ENCODE measurements at places on chromosomes 3 and 15.

- no peak overlapping the region for H3K27ac ChIP-seq
- H3K4me3 ChIP-seq = no peak overlapping the region
- no peaks in the 10 kb centered on the region for H3K36me3 ChIP-seq
- no peak for DNase-seq
- H3K4me1 ChIP-seq = peaks cover 6% of the 10 kb centered on the region
These were observed 300.6 kb downstream of the SATB1 start for GRCh38 chr3:18124501-18124900.

DNA sequence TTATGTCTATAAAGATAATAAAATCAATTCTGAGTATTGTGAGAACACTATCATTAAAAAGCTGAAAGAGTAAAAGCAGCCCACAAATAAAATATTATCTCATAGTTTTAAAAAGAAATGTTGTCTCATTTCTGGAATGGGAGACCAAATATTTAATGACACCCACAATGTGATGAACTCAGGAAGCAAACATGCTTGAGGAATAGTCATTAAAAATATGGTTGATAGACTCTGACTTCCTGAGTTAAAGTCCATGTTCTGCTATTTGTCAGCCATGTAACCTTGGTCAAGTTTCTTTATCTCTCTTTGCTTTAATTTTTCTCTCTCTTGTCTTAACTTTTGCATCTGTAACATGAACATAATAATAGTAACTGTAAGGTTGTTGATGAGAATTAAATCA, 35.5 kb upstream of the CHMP2B start:
- peaks cover 8% of the 10 kb centered on the region for H3K27me3 ChIP-seq
- no peak overlapping the region for H3K4me3 ChIP-seq
- DNase-seq = no peak
- H3K36me3 ChIP-seq = no peaks in the 10 kb centered on the region
- no peak overlapping the region for H3K27ac ChIP-seq

- no peak overlapping the region for H3K27ac ChIP-seq
- H3K27me3 ChIP-seq = peaks cover 26% of the 10 kb centered on the region
- H3K4me1 ChIP-seq = no peaks in the 10 kb centered on the region
- H3K36me3 ChIP-seq = no peaks in the 10 kb centered on the region
These were observed 115.4 kb upstream of the ATP2B2 start for GRCh38 chr3:10620833-10621082.

GRCh38 chr15:66907826-66908743, 157.3 kb upstream of the SMAD3 start:
- peaks cover 15% of the 10 kb centered on the region for H3K4me1 ChIP-seq
- no peak for DNase-seq
- H3K27me3 ChIP-seq = no peaks in the 10 kb centered on the region
- H3K27ac ChIP-seq = no peak overlapping the region
- no peak overlapping the region for H3K4me3 ChIP-seq

Data from activated T-cell treated with anti-CD3 and anti-CD28 coated beads, Interleukin-2, amount 50 U/mL, for 24 hours (primary cell).